ENCODE measurements at places on chromosomes 16 and 17.

DNA sequence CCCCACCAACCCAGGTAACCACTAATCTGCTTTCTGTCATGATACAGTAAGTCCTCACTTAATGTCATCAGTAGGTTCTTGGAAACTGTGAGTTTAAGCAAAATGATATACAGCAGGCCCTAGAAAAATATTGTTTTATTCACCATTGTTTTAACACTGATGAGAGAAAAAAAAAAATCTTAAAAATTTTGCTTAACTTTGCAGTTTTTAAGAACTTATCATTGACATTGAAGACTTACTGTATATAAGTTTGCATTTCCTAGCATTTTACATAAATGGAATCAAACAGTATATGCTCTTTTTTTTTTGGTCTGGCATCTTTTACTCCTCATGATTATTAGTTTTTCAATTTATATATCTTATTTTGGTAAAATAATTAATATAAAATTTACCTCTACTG, 19.5 kb upstream of the CLTC start:
- DNase-seq, result no peak

- peak; percentile 49 for DNase-seq
Measured at GRCh38 chr16:57757326-57757786, 21.8 kb downstream of the KATNB1 start.

DNA sequence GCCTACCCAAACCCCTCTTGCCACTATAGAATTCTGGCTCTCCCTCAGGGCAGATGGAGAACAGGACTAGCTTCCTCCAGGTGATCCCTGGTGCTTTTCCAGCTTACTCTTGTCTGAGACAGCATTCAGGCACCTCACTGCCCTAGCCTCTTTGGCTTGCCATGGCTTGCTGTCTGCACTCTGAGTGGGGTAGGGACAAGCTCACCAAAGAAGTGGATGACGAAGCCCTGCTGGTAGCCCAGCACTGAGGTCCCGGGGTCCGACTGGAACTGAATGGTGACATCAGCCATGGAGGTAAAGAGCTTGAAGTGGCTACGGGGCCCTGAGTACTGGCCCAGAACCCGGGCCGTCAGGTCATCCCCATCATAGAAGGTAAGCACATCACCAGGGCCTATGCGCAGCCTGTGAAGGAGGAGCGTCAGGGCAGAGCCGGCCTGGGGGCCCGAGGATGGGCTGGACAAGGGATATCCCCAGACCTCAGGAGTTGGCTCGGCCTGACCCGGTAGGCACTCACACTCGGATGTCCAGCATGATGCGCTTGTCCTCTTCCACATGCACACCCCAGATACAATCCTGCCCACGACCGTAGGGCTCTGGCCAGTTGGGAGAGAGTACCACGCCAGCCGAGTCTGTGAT, 7.6 kb upstream of the PHF12 start:
- no peak for DNase-seq

DNA sequence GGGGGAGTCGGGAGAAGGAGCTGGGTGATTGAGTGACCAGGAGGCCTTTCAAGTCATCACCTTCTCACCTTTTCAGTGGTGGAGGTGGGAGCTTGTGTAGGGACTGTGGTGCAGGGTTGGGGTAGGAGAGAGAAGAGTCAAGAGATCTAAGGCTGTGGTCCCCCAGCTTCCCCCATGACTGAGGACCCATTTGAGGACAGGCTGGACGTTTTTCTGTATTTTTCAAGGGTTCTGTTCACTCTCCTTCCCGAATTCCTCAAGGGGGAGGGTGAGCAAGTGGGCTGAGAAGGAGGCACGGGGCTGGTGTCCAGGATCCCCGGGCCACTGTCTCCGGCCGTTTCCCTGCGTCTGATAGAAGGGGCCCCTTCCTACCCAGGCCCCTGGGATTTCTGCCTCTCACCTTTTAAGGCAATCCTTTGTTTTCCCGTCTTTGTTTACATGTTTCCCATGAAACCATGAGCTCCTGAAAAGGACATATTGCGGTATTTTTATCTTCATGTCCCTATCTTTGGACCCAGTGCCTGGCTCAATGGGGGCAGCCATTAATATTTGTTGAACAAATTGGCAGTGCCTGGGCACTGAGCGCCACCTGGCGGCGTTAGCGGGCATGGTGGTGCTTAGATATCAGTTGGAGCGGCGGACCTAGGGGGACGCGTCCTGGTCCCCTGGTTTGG, 9.2 kb upstream of the CD300A start:
- peak; percentile 18 for DNase-seq

DNA sequence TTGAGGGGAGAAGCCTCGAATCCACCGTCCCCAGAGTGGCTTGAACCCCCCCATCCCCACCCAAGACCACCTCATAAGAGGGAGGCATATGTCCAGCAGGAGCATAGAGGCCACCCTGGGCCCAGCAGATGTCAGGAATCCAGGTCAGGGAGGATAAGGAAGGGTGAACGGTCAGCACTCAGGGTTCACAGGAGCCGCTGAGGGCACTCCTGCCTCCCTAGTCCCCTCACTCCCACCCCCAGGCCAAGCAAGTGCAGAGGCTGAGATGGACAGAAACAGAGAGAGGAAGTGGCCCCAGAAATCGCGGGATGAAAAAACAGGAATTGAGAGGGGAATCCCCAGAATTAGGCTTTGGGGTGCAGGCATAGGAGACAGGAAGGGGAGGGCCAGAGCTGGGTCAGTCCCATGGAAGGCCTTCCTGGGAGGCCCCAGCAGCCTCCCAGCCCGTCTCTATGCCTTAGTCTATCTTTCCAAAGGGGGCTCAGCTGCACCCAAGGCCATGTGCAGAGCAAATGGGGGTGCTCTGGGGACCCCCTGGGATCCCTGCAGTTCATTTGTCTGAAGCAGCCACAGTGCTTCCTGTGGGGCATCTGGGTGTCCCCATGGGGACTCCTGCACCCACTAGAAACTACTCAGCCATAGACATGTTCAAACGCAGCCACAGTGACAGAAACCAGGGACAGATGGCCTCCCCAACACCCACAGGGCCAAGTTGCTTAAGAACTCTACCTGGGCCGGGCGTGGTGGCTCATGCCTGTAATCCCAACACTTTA, 1.7 kb downstream of the CMTM3 start:
- DNase-seq, result no peak

- DNase-seq, result no peak
Measured at GRCh38 chr17:75876190-75876937, 2.0 kb downstream of the TRIM47 start.

- DNase-seq, result no peak
Measured at GRCh38 chr17:44557651-44558285, 484 bp downstream of the FZD2 start.

GRCh38 chr17:12068946-12069345, 48.3 kb downstream of the MAP2K4 start:
- DNase-seq, result no peak

DNA sequence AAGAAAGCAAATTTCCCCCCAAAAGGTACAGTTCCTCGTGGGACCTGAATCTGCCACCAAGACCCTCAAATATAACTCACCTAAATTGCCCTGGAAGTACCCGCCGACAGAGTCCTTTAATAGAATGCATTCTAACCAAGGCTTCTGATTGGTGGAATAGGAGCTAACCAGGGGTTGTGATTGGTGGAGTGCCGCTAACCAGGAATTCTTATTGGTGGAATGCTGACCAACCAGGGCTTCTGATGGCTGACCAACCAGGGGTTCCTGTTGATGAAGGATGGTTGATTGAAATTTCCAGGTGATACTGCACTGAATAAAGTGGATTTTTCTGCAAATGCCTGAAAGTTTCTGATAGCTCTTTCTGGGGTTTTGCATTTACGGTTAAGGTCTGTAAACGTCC, 6.5 kb downstream of the TFAP4 start:
- no peak for DNase-seq

DNA sequence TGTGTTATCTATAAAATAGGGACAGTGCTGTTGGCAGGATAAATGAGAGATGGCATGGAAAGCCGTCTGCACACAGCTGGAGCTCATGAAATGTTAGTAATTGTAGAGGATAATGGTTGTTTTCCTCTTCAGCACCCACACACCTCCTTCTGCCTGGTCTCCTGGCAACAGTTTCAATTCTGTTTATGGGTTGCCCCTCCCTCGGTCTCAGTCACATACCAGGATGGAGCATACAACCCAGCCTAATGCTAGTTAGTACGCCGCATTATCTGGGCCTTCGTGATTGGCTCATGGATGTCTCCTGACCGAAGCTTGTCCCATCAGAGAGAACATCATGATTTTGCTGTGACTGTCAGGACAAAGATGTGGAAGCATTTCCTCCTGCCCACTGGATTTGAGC, 126.2 kb upstream of the WSCD1 start:
- DNase-seq, result no peak

GRCh38 chr17:39597372-39598046, 10.2 kb downstream of the NEUROD2 start:
- no peak for DNase-seq

- DNase-seq, result no peak
Measured at GRCh38 chr17:11736613-11737312, 138.5 kb downstream of the DNAH9 start.

- DNase-seq, result no peak
Measured at GRCh38 chr16:23334457-23334853, 32.4 kb downstream of the SCNN1B start.

GRCh38 chr17:30920683-30921543, 832 bp upstream of the ADAP2 start:
- no peak for DNase-seq

DNA sequence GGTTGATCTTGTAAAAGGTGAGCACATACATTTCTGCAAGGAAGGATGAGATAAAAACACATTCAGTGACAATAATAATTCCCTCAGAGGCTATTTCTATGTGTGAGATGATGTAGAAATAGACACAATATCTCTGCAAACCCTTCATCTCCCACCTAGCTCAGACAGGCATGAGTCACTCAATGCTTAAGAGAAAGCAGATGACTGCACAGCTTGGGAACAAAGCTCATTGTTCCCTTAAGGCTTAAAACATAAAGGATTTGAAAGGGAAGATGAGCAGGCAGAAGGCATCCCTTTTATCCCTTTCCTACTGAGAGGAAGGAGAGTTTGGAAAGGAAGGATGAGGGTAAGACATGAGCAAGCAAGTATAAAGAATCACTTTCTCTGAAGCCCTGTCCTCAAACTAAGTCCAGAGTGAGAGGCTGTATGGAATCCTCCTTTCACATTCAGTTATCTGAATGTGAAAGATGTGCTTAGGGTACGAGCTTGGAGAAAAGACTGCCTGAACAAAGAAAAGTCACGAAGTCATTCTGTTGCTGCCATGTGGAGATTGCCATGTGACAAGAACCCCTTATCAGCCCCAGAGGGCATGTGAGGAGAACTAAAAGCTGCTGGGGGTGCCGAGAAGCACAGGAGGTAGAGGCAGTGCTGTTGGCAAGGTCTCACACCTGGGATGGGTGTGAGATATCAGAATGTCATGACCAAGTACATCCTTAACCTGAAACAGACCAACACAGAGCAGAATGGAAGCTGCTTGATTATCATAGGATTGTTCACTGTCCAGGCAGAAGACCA, 58.2 kb downstream of the CNTNAP4 start:
- no peak for DNase-seq

GRCh38 chr16:87615621-87616041, 13.3 kb downstream of the JPH3 start:
- no peak for DNase-seq

DNA sequence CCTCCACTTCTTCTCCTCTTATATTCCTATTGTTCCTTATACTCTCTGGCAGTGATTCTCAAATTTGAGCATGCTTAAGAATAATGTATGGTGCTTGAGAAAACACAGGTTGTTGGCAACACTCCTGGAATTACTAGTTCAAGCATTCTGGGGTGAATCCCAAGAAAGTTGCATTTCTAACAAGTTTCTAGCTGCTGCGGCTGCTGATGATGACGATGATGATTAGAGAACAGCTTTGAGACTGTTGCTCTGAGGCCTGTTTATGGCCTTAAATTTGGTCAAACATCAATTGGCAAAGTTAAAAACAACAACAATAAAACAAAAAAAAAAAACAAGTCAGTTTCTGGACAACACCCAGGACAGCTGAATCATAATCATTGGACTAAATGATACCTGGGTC, 961.9 kb downstream of the CDH11 start:
- DNase-seq, result no peak

- no peak for DNase-seq
Measured at GRCh38 chr16:85541181-85541580, 71.9 kb upstream of the GSE1 start.

- DNase-seq, result no peak
Measured at GRCh38 chr16:66587881-66588600, 8.8 kb downstream of the CMTM2 start.

DNA sequence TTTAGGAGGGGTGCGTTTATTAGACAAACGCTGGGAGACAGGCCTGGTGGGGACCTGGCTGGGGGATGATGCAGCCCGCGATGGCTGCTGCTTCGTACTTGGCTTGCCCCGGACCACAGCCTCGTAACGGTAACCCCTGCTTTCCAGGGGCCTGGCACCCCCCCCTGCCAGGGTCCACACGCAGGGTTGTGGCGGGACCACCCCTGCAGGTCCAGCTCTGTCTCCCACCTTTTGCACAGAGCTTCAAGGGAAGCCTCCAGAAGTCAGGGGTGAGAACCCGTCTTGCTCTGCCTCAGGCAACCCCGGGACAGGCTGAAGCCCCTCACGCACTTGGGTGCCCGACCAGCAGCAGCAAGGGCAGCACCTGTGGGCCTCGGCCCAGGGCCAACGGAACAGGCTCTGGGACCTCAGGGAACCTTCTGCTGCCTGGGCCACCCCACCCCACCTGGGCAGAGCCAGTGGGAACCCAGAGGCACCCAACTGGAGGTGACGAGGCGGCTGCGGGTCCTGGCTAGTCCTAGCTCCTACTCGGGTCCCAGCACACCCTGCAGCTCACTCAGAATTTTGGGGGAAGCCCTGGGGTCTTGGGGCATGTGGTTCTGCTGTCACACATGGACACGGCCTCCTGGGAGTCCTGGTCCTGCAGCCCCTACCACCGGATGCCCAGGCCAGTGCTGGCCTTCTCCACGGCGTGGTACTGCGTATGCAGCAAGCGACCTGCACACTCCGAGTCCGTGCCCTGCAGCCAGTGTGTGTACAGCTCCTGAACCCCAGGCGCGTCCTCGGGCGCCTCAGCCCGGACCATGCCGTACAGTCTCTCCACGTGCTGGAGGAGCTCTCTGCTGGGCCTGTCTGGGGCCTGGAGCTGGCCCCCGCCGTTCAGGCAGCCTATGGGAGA, 3.1 kb downstream of the HAGHL start:
- DNase-seq, result no peak

- no peak for DNase-seq
Measured at GRCh38 chr16:83996481-83997252, 28.6 kb downstream of the NECAB2 start.

DNA sequence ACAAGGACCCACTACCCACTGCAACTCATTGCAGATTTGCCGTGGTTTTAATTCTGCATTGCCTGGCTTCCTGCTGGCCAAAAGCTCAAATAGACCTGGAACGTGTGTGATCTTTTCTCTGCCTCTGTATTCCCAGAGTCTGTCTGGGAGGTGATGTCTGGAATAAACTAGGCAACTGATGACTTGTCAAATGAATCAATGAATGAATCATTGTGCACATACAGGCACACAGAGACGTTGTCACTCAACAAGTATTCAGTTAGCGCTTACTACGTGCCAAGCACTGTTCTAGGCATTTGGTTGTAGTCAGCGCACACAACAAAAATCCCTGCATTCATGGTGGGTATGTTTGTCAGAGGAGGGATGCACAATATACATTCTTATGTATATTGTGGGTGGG, 8.9 kb downstream of the TMEM132E start:
- DNase-seq, result no peak
